ENCODE measurements at places on chromosomes 3 and 15.
A peak's percentile ranks its signal among the peaks of the same experiment; 100 is the strongest.

DNA sequence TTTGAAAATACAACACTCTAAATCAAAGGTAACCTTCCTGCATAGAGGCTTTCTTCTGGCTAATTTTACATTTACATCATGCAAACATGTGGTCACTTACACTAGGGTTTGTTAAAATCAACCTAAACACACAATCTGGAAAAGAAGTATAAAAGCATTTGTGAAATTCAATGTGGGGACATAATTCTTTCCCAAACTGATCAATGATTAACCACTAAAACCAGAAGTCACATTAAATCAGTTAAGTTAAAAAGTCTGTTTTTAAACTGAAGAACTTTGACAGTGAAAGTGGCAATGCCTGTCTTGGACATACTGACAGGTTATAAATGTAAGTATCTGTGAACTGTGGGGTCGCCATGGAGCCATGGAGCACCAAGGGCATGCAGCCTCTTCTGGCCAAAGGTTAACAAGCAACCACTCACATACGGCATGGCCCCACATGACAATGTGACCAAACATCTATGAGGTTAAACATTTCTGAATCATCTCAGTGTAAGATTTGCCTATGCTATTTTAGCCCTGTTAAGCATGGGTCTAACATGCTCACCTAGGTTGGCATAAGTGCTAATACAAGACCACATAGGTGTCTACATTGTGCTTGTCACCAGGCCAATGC, 278.2 kb downstream of the CTNNB1 start:
- DNase-seq = no peak

- no peak for DNase-seq
These were observed 68.9 kb downstream of the FOXP1 start for GRCh38 chr3:71514621-71515020.

DNA sequence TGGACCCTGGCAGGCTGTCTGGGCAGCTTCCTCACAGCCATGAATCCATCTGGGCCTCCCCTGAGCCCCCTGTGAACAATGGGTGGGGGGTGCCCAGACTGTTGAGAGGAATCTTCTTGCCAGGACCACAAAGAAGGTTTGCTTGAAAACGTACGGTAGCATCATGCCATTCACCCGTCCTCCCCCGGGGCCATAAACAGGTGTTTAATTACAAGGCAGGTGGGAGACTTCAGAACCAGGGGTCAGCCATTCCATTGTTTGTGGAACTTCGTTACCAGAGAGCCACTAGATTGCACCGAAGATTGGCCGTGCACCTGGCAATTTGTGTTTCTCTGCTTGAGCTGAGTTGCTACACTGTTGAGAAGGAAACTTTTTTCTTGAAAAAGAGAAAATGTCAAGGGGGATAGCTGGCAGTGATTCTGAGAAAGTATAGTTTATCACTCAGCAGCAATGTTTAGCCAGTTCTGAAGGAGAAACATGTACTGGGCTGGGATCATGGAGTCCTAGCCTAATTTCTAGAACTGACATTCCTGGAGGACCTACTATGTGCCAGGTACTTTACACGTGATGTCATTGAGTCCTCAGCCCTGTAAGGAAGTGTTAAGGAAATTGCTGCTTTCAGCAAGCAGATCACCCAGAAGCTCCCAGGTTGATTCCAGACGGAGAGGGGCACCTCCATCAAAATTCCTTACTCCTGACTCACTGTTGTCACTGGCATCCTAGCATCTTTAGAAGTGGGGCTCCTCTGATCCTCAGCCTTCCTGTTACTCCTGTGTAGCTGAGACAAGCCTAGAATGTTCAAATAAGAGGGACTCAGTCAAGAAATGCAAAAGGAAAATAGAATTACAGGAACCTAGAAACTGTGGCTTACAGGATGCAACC, 103.8 kb upstream of the UBE2E1 start:
- peak; percentile 25 for DNase-seq

- no peak for DNase-seq
These were observed 84.5 kb upstream of the NTRK3 start for GRCh38 chr15:88341006-88341405.

- no peak for DNase-seq
These were observed 6.2 kb downstream of the PAK6 start for GRCh38 chr15:40244961-40245523.

DNA sequence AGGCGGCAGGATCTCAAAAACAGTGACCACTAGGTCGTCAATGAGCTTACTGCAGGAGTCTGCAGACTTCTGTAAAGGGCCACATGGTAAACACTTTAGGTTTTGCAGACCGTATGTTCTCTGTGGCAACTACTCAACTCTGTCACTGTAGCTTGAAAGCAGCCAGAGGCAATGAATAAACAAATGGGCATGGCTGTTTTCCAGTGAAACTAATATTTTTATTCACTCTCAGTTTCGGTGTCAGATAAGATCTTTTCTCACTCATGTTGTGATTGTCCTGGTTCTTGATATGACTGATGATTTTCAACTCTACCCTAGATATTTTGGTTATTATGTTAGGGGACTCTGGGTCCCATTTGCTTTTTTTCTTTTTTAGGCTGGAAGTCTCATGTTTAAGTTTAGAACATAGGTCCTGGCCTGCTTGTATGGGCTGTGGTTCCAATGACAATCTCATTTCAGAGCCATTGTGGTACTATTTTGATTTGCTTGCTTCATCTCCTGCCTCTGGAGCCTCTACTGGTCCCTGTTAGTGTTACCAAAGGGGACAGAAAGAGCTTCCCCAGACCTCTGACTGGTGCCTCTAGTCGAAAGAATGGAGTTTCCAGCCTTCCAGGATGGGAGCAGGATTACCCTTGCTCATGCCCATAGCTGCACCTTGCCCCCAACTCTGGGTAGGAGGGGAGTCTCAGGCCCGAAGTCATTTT, 222.0 kb downstream of the STT3B start:
- no peak for DNase-seq

- no peak for DNase-seq
These were observed 82.8 kb downstream of the FAIM start for GRCh38 chr3:138691351-138691750.

GRCh38 chr3:50263478-50264382, 5.2 kb upstream of the SEMA3B start:
- no peak for DNase-seq

- peak; percentile 17 for DNase-seq
These were observed 1.5 kb downstream of the CHRNA3 start for GRCh38 chr15:78619022-78619950.

DNA sequence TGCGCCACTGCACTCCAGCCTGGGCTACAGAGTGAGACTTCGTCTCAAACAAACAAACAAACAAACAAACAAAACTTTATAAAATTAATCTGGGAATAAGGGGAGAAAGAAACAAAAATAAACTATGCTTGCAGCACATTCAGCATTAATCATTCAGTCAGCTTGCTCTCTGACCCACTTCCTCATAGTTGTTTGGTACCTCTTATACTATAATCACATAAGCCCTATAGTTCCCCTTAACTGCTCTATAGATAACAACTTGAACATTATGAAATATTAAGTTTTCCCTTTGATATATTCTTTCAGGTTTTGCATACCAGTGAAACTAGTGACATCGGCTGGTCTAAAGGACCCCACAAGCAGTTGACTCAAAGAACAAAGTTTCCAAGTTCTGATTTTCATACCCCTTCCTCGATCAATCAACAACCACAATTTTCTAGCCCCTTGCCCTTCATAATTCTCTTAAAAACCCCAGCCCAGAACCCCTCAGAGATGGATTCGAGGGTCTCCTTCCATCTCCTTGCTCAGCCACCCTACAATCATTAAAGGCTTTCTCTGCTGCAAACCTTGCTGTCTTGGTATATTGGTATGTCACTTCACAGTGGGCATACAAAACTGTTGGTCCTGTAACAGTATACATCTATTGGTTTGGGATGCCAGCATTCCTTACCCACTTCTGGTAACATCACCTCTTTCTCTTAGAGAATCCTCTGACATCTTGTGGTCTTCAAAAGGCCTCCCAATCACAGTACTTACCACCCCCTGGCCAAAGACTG, 26.4 kb downstream of the BCL2L10 start:
- no peak for DNase-seq

DNA sequence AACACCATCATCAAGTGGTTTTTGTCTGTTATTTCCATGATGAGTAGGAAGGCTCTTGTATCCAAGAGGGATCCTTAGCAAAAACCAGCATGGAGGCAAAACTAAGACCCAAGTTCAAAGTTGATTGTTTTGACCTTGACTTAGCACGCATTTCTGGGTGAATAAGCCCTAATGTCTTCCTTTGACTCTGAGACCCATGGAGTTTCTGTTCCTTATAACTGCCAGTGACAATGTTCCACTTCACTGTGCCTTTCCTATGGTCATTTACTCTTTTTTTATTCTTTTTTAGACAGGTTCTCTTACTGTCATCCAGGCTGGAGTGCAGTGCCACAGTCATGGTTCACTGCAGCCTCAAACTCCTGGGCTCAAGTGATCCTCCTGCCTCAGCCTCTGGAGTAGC, 118.2 kb upstream of the MRPL3 start:
- DNase-seq = no peak

DNA sequence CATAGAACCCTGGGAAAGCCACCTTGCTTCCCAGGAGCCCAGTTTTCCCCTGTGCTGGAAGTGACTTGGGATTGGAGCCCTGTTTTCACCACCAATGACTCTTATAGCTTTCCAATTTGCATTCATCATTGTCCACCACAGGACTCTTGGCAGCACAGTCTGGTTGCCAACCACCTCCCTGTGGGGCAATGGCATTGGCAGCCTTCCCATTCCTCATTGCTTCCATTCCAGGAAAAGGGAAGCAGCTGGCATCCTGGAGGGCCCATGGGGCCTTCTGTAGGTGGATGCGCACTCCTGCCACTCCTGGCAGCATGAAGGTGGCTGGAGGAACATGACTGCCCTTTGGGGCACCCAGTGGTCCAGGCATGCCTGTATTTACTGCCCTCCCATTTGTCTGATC, 57.7 kb downstream of the FEM1B start:
- DNase-seq = no peak

DNA sequence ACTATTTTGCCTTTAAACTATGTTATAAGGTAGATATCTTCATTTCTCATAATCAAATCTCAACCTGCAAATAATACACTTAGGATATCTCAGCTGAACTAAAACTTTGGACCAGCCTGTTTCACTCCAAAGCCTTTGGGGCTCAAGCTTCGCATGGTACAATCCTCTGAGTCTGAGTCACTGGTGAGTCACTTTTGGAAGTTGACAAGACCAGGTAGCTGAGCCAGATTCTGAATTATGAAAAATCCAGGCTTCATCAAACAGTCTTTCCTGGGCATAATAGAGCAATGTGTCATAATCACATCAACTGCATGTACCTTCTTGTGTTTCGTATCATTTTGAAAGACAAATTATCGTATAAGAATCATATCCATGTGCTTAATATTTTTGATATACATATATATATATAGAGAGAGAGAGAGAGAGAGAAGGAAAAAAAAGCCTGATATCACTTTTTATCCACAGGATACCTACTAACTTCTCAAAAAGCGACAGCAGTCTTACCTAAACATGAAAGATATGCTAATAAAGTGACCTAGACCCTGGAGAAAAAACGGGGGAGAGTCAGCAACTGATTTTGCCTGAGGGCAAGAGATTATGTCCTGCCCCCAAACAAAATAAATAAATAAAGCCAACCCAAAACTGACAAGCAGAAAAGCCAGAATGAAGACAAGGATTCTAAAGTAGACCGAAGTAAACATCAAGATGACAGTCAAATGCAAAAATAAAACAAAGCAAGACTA, 263.9 kb upstream of the TGFBR2 start:
- DNase-seq = peak; percentile 27

Data from right hindlimb (tissue), 1 donor.